Kasumi-1 (cell line): ENCODE measurements at places on chromosomes 3 and 15.

GRCh38 chr15:39409876-39410530 is 170.9 kb upstream of the THBS1 start:
- DNase-seq: no peak

DNA sequence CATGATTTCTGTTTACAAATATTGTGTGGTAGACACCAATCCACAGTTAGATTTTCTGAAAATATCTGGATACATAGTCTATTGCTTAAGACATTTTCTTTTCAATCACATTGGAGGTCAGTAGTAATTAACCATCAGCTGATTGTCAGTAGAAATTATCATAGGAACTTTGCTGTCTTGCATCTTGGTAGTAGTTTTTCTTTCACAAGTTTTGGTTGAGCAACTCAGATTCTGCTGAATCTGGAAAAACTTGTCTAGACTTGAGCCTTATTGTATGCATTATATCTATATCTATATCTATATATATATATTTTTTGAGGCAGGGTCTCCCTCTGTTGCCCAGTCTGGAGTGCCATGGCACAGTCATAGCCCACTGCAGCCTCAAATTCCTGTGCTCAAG is 4.0 kb downstream of the RAB11A start:
- DNase-seq: no peak

GRCh38 chr3:140122183-140122582 is 187.2 kb downstream of the CLSTN2 start:
- no peak for DNase-seq

DNA sequence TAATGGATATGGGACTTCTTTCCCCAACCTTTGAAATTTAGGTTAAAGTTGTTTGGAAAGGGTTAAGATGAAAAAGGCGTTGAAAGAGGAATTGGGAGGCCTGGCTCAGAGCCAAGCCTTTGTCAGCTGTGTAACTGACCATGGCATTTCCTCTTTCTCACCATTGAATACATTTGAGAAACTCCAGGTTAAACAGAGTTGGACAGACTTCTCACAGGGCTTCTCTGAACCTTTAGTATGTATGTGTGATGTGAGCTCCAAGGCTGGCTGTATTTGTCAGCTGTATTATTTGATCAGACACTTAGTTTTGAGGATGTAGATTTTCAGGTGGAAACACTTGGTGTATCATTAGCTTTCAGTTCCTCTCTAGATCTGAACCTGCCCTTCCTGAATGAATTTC is 136.4 kb upstream of the GOLGA6L4 start:
- DNase-seq: peak; percentile 44

GRCh38 chr3:4835616-4836043 is 143.6 kb upstream of the BHLHE40 start:
- peak; percentile 89 for DNase-seq

DNA sequence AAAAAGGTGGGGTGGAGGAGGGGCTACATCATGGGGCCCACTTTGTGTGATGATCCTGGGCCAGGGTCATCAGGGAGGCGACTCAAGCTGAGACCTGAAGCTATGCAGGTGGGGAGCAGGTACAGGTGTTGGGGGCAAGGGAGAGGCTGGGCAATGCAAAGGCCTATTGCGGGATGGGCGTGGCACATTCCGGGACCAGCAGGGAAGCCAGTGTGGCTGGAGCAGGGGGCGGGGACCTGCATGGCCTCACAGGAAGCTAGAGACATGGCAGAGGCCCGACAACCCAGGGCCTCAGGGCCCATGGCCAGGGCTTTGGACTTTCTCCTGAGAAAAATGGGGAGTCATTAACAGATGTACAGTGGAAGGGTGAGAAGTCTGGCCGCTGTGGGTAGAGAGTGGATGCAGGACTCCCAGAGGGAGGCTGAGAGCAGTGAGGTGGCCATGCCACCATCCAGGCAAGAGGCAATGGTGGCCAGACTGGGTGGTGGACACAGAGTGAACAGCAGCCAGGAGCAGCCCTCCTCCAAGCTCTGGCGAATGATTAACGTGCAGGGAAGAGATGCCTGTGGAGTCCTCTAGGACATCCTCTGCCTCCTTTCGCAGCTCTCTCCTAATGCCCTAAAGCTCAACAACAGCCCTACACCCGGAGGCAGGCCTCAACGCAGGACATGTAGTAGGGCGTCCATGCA is 122.6 kb upstream of the ATP2B2 start:
- no peak for DNase-seq

- DNase-seq: no peak
Measured at GRCh38 chr3:107824822-107825371, 265.9 kb downstream of the CD47 start.

DNA sequence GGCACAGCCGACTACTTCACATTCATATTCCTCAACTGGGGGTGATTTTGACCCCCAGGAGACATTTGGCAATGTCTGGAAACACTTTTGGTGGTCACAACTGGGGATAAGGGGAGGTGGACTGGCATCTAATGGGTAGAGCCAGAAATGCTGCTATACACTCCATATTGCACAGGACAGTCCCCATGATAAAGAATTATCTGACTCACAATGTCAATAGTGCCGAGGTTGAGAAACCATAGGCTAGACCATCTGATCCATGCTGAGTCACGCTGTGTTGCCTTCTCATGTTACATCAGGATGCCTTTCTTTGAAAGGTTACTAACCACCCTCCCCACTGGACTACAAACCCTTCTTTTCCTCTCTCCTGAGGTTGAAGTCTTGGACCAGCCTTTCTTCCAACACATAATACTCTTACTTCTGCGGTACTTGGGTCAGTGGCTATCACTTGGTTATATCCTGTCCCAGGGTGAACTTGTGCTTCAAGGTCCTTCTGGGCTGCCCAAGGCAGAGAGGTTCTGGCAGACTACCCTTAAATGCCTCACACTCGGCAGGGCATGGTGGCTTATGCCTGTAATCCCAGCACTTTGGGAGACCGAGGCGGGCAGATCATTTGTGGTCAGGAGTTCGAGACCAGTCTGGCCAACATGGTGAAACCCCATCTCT is 68.8 kb downstream of the CTNNB1 start:
- no peak for DNase-seq

DNA sequence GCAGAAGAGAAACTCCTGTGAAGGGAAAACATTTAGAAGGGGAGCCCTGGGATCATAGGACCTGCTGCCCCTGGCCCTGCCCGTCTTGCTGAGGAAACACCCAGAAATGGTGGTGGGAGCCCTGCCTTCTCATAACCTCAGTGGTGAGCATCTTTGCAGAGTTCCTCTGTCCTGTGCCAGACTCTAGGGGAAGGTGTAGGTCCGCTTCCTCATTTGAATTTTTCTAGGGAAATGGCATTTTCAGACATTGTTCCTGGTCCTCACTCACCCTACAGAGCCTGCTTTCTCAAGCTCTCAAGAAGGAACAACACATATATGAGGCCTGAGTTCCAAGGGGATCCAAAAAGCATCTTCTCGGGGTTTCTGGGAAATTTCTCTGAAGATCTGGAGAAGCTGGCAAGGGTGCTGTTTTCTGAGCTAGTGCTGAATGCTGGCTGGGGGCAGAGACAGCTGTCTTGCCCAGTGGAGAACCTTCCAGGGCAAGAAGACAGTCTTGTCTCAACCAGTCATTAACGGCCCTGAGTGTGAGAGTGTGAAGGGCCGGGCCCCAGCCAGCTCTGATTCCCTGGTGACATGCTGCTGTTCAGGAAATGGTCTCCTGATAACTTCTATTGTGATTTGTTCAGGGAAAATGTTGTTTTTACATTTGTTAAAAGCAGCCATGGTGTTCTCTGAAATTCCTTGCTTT is 283.1 kb upstream of the LRRFIP2 start:
- peak; percentile 52 for DNase-seq

DNA sequence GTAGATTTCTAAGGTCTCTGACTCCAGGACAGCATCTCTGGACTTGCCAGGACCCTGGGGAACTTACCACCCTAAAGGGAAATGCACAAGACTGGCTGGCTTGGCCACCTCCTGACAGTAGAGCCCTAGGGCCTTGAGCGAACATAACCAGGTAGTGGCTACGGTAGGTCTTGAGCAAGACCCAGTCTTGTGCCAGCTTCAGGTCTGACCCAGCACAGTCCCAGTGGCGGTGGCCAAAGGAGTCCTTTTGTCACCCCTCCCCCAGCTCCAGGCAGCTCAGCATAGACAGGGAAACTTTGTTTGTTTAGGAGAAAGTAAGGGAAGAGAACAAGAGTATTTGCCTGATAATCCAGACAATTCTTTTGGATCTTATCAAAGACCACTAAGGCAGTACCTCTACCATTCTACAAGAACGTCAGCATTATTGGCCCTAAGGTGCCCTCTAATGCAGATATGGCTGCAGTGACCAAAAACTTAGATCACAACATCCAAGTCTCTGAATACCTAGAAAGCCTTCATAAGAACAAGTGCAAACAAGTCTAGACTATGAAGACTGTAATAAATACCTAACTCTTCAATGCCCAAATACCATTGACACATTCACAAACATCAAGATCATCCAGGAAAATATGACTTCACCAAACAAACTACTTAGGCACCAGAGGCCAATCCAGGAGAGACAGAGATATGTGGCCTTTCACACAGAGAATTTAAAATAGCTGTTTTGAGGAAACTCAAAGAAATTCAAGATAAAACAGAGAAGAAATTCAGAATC is 38.7 kb upstream of the FBN1 start:
- DNase-seq: no peak

GRCh38 chr3:79651536-79652065 is 116.2 kb downstream of the ROBO1 start:
- no peak for DNase-seq

DNA sequence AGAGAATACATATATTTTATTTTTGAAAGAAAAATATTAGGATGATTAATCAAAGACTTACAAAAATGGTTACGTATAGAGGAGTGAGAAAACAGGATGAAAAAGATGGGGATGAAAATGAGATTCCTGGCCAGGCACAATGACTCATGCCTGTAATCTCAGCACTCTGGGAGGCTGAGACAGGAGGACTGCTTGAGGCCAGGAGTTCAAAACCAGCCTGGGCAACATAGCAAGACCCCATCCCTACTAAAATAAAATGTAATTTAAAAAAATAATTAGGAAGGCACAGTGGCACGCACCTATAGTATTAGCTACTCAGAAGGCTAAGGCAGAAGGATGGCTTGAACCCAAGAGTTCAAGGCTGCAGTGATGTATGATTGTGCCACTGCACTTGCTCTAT is 11.9 kb downstream of the MYO9A start:
- DNase-seq: no peak

DNA sequence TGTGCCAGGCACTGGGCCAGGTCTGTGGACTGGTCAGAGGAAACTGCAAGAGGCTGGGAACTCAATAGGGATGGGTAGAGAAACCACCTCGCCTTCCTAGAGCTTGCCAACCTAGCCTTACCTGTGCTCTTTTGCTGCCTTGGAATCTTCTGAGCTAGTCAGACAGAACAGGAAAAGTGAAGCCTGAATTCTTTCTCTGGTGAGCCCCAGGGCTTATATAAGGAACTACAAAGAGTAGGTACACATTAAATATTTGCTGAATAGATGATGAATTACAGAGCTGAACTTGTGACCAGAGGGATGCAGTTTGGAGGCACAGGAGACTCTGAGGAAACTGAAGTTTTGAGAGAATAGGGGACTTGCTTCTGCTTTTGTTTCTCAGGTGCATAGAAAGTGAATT is 15.6 kb upstream of the FBXW12 start:
- no peak for DNase-seq

GRCh38 chr3:136678981-136679380 is 73.2 kb downstream of the STAG1 start:
- DNase-seq: no peak

GRCh38 chr15:58026051-58026450 is 39.5 kb downstream of the ALDH1A2 start:
- no peak for DNase-seq

DNA sequence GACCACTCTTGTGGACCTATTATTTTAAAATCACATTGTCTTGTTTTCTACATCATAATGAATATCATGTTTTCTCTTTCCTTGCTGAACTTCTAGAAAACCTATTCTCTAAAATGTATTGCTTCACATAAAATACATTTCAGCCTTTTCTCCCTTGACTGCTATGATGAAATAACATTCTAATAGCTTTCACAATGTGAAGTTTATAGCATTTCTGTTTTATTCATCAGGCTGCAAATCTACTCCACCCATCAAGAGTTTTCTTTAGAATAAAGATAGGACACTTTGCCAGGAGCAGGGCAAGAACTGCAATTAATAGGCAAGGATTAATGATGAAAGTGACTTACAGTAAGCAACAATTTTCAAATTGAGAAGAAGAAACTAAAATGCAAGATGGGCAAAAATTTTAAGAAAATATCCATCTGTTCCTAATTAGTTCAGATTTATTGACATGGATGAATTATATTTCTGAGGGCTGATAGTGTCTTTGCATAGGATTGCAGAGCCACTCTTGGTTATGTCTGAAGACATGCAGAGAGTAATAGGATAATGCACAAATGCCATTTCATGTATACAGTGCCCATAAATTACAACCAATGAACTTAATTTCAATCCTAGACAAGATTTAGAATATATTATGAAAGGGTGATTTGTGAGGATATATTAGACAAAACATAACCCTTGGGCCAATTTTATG is 21.7 kb downstream of the LEKR1 start:
- no peak for DNase-seq

DNA sequence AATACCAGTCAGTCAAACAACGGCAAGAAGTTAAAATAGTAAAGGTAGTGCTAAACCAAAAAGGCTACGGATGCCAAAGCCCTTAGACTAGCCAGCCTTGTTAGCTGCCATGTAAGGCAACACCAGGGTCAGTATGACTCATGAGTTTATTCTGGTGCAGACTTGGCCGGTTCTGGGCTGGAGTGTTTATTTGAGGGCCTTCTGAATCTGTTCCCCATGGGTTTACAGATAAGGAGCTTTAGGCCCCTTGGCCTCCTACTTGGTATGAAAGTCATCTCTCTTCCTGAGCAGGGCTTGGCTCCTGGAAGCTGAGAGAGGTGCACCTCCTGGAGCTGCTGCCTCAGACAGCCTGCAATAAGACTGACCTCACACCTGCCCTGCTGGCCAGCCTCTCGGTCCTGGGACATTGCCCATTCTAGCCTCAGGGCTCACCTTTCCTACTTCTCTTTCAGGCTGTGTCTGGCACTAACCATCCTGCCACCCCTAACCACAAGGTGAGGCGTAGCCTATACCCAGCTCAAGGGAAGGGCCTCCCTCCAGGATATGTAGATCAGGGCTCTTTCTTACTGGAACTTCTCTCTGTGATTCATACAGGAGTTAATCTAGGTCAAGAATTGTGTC is 10.4 kb upstream of the RTP1 start:
- no peak for DNase-seq

DNA sequence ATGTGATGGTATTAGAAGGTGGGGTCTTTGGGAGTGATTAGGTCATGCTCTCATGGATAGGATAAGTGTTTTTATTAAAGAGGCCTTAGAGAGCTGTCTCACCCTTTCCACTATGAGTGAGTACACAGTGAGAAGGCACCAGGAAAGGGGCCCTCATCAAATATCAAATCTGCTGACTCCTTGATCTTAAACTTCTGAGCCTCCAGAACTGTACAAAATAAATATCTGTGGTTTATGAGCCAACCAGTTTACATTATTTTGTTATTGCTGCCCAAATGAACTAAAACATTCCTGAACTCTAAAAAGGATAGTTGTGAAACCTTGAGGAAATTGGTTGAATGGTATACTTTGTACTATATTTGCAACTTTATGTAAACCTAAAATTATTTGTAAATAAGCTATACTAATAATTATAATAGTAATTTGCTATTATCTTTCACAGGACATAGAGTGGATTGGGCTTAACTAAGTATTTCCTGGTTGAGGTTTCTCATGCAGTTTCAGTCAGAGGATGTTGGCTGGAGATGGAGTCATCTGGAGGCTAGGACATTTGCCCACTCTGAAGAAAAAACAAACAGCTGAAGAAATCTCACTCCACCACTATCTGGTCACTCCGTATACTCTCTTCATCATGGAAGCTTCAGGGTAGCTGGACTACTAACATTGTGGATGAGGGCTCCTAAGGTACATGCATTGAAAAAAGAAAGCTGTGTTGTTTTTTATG is 1068.6 kb upstream of the CADM2 start:
- DNase-seq: no peak

GRCh38 chr3:15428539-15428938 is 1.1 kb downstream of the EAF1 start:
- DNase-seq: peak; percentile 6
